ENCODE measurements at places on chromosomes 7 and 10.

- peak; percentile 97 for DNase-seq
Observed at GRCh38 chr7:79452032-79452494, 1.4 kb downstream of the MAGI2 start.

DNA sequence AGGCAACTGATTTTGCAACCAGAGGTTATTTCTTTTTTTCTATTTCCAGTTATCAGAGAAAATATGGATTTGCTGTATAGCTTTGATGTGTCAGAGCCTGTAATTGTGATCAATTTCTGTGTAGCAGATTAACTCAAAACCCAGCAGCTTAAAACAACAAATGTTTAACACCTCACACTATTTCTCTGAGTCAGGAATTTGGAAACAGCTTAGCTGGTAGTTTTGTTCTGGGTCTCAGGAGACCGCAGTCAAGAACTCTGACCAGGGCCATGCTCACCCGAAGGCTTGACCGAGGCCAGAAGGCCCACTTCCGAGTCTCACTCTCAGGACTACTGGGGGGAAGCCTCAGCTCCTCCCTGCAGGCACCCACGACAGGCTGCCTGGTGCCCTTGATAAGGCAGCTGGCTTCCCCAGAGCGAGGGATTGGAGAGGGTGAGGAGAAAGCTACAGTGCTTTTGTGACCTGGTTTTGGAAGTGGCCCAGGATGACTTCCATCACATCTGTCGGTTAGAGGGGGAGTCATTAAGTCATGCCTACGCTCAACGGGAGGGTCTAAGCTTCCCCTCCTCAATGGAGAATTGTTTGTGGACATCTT, 105.7 kb upstream of the SHH start:
- no peak for DNase-seq

DNA sequence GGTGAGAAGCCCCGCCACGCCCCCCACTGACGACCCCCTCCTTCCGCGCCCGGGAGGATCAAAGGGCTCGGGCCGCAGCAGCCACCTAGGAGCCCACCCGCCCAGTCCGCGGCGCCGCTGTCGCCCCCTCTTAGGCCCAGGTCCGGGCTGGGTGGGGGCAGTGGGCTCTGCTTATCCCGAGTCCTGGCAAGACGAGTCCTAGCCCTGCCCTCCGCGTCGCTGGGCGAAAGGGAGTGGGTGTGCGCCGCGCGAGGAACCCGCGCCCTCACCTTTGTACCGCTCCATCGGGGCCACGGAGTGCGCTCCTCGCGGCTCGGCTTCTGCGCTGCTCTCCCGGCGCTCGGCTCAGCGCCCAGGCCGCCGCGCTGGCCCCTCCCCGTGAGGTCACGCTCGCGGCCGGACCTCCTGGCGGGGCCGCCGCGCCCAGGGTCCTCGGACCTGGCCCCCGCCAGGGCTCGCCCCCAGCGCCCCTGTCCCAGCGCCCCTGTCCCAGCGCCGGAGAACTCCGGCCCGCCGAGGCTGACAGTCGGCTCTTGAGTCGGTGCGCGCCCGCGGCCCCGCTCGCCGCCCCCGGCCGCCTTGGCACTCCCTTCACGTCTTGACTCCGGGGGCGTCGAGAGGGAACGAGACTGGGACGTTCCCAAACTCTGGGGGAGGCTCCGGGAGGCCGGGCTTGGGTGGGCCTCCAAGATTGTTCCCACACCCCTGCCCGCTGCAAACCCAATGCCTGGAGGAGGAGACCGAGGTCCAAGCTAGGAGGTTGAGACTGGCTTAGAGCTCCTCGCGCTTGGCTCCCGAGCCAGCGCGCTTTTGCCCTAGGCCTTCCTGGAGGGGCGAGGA, at the start of gene AFAP1L2:
Gene AFAP1L2, minus strand, starts transcription at position 332 of the 840 bp plus-strand sequence. Its CDS starts 47 bp downstream, at position 285.
- no peak for DNase-seq

- DNase-seq = peak; percentile 93
Observed at GRCh38 chr10:60914690-60915141, 29.3 kb downstream of the RHOBTB1 start.

DNA sequence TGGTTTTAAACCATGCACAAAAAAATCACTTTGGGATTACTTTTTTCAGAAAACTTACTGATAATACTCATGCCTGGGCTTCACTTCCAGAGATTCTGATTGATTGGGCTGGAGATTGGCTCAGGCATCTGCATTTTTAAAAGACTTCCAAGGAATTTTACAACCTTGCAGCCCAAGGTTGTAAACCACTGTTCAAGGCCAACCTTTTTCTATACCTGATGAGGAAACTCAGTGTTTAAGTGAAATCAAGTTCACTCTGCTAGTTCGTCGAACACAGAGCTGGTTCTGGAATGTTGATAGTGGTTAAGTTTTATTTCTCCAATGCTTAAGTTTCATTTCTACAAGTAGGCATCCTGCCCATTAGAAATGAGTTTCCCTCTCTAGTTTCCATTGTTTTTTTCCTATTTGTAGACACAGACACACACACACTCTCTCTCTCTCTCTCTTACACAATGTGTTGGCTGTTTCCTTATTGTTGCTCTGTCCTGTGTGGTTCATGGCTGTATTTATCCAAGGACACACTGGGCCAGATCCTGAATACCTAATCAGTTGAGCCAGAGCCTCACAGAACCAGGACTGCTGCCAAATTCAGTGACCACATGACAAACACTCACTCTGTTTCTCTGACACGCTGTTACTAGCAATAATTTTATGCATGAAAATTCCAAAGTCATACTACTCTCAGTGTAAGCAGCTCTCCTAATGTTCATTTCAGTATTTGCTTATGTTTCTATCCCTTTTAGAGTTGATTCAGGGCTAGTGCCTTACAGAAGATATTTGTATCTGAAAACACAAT, 3.7 kb upstream of the IFIT1B start:
- peak; percentile 96 for DNase-seq

DNA sequence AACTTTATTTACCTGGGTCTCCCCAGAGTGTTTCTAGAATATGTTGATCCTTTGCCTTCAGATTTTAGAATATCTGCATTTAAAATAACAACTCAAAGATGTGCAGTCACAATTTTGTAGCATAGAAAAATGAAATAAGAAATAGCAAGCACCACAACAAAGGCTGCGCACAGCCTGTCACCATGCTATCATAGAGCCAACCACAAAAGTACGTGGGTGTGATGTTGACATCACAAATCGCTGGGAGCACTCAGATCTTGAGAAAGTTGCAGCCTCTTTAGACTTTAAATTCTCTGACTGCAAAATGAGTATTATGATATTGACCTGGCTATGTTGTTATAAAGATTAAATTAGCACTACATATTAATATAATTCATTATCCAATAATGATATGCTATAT, 177.9 kb downstream of the TNS3 start:
- DNase-seq = no peak

DNA sequence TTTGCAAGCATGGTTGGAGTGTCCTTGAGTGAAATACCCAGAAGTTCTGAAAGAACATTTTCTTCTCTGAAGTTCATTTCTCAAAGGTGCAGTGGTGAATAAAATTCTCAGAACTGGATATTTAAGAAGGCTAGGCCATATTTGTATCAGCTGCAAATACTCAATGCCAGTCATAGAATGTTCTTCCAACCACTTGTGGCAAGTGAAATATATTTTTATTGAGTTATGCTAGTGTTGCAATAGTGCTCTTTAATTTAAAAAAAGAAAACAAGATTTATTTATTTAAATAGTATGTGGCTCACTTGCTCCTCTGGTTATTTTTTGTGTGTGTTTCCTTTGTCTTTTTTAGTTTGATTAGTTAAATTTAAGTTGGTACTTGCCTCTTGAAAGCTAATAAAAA, 64.5 kb downstream of the PALS2 start:
- no peak for DNase-seq

- no peak for DNase-seq
Observed at GRCh38 chr7:151416112-151416940, 6.5 kb upstream of the WDR86 start.

DNA sequence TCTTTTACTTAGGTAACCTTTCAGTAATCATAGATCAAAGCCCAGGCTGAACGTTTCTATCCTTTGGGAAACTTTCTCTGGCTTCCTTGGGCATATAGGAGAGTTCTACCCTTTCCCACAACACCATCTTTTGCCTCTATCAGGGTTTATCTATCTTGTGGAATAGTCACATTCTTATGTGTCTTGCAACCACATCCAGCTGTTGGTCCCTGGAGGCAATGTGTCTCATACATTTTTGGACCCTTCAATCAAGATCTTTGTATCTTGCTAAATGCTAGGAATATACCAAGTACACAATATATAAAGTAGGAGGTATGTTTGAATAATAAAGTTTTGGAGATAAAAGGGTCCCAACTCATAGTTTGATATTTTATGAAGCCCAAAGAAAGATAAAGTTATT, 121.7 kb downstream of the RNLS start:
- no peak for DNase-seq

DNA sequence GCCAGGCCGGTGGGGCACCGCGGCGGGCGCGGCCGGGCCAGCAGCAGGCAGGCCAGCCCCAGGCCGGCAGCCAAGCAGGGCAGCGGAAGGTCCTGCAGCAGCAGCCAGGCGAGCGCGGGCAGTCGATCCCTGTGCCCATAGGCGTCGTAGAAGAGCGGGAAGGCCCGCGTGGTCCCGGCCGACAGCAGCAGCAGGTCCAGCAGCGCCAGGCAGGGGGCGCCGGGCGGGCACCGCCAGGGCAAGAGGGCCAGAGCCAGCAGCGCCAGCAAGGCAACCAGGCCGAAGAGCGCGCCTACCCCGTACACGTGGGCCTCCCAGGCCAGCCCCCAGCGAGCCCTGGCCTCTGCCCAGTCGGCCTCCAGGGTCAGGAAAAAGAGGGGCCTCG, 8.4 kb upstream of the RBM28 start:
- no peak for DNase-seq

GRCh38 chr7:156577645-156578577, 62.7 kb upstream of the RNF32 start:
- no peak for DNase-seq

DNA sequence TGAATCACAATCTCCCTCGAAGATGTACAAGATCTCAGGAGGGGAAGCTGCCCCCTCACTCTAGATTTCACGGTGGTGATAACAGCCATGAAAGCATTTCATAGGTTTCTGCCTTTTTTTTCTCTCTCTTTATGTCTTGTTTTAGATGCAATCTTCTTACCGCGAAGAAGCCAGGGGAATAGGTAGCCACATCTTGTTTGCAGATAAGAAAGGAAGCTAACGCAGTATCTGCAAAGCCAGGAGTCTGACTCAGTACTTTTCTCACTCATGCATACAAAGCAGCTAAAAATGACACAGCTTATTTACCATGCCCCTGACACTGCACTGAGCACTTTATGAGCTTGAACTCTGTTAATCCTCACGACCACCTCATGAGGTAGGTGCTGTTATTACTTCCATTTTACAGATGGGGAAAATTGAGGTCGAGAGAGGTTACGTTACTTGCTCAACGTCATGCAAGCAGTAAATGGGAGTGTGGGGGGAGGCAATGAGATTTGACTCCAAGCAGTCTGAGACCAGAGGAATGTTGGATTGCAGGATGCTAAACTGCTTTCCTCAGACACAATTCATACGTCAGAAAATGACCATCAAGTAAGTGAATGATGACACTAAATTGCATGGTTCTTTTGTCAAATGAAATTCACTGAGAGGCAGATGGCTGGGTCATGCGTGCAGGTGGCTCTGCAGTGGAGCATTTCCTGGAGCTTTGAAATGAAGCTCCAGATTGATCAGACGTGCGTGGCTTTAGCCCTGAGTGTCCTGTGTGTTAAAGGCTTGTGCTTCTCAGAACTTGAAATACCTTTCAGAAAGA, 3.3 kb downstream of the MAP3K8 start:
- DNase-seq = no peak

- peak; percentile 37 for DNase-seq
Observed at GRCh38 chr10:117132751-117133231, 5.3 kb downstream of the VAX1 start.

DNA sequence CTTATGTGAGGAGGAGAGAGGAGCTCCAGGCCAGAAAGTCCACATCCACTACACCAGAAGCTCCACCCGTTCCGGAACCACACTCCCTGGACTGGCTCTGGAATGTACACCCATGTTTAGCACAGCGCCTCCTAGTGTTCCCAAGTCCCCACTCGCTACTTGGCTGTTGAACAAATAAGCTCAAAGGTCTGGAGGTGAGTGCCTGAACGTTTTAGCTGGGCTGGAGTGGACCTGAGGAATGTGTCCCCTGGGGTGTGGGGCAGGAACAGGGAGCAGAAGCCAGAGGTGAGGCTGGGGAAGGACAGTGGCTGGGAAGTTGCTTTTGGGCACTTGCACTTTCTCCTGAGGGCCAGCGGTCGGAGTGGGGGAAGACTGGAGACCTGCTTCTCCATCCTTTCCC, 164.1 kb upstream of the CDCA7L start:
- DNase-seq = no peak

DNA sequence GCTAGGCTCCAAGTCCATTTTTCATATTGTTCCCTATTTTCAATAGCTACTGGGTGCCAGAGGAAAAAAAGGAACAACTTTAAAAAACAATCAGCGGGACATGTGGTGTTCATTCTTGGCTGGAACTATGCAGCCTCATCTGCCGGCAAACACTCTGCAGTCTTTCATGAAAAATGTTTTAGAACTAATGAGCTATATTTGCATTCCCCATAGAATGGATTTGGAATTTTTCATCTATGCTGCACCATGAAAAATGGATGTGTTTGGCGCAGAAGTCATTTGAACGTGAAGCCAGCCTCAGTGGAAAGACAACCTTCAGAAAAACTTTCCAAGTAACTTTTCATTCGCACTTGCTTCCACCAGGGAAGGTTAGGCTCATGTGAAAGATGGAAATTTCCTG, 270.5 kb downstream of the SKAP2 start:
- no peak for DNase-seq

DNA sequence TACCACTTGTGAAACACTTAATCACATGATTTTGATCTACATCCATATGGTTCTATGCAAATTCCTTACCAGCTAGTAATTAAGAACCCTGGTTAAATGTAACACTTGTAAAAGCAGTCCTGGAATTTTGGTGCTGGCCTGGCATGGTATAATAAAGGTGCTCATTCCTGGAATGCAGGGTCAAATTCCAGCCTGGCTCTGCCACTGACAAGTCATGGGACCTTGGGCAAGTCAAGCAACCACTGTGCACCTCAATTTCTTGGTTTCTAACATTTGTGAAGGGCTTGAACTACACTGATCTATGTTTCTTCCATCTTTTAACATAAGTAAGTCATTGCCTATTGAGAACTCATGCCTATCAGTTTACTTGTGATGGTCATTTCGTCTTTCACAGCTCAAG, 91.9 kb upstream of the PIK3CG start:
- no peak for DNase-seq

DNA sequence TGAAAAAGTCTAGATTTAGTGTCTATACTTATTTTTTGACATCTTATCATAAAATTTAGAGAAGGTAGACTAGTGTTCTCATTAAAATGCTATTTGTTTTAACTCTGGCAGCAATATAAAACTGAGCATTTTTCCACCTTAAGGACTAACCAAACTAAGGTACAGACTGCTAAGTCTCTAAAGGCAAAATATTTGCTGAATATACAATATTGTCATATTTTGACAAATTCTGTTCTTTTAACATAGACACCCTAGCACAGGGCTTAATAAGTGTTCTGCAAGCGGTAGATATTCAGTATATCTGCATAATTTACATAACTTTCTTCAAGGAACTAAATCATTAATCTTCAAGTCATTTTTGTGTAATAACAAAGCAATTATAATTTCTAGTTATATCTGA, 8.6 kb downstream of the RTKN2 start:
- no peak for DNase-seq

All from esophagus muscularis mucosa (tissue), 4 donors.